ENCODE measurements at places on chromosomes 16 and 17.

DNA sequence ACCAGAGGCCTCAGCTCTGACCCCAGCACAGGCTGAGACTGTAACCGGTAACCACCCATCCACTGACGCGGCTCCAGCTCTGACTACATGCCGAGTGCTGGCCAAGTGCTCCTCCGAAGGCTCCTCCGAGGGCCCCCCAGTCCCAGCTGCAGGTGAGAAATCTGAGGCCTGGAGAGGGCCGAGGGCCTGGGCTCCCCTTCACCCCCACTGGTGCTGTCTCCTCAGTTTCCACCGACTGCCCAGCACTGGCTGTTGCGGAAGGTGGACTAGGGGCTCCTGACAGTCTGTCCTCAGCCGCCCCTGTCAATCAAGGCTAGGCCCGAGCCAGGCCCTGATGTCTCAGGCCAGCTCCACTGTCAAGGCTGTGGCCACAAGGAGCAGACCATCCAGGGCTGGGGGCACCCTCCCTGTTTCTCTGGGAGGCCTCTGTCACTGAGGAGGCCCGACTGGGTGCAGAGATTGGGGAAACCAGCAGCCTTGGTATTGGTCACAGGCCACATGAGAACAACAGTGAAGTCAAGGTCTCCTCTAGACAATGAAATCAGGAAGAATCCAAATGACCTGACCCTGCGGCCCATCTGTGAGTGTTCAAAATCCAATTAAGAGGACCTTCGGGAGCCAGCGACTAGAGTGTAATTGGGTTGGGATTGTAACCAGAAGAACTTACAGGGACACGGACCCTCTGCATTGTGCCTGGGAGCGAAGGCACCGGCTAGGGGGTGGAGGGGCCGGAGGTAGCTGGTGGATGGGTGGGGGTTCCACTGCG is 5.1 kb downstream of the TMEM235 start:
- DNase-seq, result no peak

- no peak for DNase-seq
Measured at GRCh38 chr17:12485361-12485906, 180.3 kb upstream of the MYOCD start.

- DNase-seq, result no peak
Measured at GRCh38 chr16:27486344-27486743, 63.4 kb downstream of the GTF3C1 start.

- DNase-seq, result no peak
Measured at GRCh38 chr17:68297195-68297594, 5.9 kb downstream of the ARSG start.

GRCh38 chr16:23837553-23838308 is 1.9 kb downstream of the PRKCB start:
- DNase-seq, result peak; percentile 32

GRCh38 chr16:87328846-87329245 is 11.7 kb upstream of the C16orf95 start:
- DNase-seq, result no peak

DNA sequence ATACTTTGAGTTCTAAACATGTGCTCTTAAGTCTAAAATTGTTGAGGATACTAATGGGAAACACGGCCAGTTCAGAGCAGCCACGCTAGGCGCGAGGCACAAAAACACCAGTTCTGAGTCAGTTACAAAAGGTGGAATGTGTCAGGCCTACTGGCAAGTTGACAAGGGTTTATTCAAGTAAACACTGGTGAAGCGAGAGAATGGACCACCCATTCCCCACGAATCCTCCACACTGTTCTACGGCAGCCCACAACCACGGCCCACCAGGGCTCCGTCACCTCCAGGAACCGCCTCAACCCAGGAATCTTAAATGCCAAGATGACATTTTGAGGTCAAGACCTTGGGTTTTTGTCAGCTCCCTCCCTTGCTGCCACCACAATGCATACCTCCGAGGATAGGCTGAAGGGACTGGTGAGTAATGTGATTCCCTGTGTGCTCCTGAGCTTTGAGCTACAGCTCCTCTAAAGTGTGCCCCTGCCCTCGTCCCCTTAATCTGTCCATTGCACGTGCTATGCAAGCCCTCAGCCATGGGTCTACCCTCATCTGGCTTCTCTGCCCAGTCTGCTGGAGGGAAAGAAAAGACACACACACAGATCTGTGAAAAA is 28.5 kb upstream of the TRAP1 start:
- DNase-seq, result no peak

GRCh38 chr17:73984941-73985340 is 218.5 kb upstream of the RPL38 start:
- no peak for DNase-seq

- DNase-seq, result no peak
Measured at GRCh38 chr16:16857603-16858283, 478.8 kb downstream of the NPIPA7 start.

GRCh38 chr16:76955629-76956028 is 235.4 kb upstream of the MON1B start:
- no peak for DNase-seq

- no peak for DNase-seq
Measured at GRCh38 chr17:79485419-79485985, 125.3 kb downstream of the RBFOX3 start.

DNA sequence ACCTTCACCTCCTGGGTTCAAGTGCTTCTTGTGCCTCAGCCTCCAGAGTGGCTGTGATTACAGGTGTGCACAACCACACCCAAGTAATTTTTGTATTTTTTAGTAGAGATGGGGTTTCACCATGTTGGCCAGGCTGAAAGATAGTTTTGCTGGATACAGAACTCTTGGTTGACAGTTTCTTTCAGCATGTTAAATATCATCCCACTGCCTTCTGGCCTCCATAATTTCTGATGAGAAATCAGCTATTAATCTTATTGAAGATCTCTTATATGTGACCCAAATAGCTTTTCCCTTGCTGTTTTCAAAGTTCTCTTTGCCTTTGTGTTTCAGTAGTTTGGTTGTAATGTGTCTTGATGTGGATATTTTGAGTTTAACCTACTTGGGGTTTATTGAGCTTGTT is 50.3 kb upstream of the BRD7 start:
- no peak for DNase-seq

- no peak for DNase-seq
Measured at GRCh38 chr17:48052956-48053757, 5.0 kb downstream of the NFE2L1 start.

- DNase-seq, result no peak
Measured at GRCh38 chr16:83345846-83346640, 461.7 kb upstream of the HSBP1 start.

DNA sequence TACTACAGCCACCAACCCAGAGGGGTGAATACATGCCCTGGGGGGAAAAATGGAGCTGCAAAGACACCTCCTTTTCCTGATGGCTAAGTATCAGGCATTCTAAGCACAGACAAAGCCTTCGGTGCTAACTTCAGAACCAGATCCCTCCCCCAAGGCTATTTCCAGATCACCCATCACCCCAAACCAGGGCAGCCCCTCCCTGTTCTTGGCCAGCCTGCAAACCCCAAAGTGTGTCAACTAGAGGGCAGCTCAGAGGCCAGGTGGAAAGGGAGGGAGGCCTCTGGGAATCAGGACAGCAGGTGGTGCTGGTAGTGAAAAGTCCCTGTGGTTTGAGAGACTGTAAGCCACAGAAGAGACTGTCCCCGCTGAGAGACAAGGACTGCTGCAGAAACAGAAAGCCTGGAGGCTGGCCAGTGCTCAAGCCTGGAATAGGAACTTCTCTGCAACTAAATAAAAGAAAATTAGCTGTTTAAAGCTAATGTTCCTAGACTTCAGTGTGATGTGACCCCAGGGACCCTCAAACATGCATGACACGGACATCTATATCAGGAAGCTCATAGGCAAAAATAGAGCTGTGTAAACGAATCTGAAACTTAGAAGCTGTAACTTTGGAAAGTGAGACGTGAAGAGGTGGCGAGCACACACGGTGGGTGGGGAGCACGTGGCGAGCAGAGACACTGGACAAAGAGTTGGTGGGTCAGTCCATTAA is 9.1 kb downstream of the TUBG1 start:
- DNase-seq, result no peak

DNA sequence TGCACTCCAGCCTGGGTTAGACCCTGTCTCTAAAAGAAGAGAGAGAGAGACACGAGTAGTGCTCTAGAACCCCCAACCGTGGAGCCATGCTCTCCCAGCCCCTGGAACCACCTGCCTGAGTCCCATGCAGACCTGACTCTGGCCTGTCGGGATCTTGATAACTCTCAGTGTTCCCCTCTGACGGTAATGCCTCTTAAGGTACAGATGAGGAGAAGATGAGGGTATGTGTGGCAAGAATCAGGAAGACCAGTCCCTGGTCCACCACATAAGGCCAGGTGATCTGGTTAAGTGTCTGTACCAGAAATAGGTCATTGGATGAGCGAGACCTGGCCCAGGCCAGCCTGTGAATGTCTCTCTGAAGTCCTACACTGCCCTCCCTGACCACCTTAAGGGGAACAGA is 18.4 kb downstream of the OSBPL7 start:
- DNase-seq, result no peak

GRCh38 chr17:76492989-76493501 is 8.2 kb downstream of the RHBDF2 start:
- peak; percentile 44 for DNase-seq

DNA sequence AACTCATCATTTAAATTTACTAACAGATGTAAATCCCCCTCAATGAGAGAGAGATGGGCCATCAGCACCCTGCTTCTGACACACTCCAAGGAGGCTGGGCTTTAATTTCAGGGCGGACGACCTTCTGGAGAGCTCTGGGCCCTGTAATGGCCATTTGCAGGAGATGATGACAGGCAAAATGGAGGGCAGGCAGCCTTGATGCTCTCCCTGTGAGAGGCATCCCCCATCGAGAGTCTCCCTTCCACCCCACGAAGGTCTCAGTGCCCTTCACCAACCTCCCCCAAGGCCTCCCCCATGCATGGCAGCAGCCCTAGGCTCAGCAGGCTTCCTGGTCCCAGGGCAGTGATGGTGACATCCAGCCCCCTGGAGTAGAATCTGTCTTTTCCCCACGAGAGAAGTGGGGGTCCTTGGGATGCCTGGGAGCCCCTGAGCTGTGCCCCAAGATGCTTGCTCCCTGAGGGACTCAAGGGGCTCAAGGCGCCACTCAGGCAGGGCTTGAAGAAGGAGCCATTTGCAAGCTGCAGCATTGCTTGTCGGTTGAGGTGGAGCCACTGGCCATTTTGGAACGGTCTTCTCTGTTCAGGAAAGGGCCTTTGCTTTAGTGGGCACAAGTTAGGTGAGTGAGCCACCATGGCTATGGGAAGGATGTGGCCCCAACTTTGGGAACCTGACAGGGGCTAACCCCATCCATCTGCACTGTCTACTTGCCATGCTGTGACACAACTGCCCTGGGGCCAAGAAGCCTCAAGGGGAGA is 82.6 kb downstream of the C16orf78 start:
- DNase-seq, result peak; percentile 3

- no peak for DNase-seq
Measured at GRCh38 chr16:66925322-66925840, at the start of gene RRAD. Gene RRAD, minus strand, starts transcription at chr16:66925535. Its CDS starts 356 bp downstream, at chr16:66925179.

GRCh38 chr17:27378482-27379175 is 77.6 kb upstream of the KSR1 start:
- DNase-seq, result no peak

- no peak for DNase-seq
Measured at GRCh38 chr16:84768808-84769197, 51.0 kb upstream of the CRISPLD2 start.

DNA sequence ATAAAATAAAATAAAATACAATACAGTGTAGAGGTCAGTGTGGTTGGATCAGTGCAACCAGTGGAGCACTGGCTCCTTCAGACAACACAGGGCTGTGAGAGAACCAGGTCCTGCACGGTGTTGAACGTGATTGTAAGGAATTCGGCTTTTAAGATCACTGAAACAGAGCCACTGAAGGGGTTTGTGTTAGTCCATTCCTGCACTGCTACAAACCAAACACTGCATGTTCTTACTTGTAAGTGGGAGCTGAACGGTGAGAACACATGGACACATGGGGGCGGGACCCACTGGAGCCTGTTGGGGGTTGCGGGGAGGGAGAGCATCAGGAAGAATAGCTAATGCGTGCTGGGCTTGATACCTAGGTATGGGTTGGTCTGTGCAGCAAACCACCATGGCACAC is 193.2 kb upstream of the AXIN2 start:
- no peak for DNase-seq

- DNase-seq, result no peak
Measured at GRCh38 chr16:314351-314750, 31.4 kb downstream of the PDIA2 start.

- DNase-seq, result no peak
Measured at GRCh38 chr16:12788758-12789157, 14.9 kb downstream of the CPPED1 start.

- peak; percentile 6 for DNase-seq
Measured at GRCh38 chr17:82050152-82050760, 1.4 kb downstream of the RFNG start.

DNA sequence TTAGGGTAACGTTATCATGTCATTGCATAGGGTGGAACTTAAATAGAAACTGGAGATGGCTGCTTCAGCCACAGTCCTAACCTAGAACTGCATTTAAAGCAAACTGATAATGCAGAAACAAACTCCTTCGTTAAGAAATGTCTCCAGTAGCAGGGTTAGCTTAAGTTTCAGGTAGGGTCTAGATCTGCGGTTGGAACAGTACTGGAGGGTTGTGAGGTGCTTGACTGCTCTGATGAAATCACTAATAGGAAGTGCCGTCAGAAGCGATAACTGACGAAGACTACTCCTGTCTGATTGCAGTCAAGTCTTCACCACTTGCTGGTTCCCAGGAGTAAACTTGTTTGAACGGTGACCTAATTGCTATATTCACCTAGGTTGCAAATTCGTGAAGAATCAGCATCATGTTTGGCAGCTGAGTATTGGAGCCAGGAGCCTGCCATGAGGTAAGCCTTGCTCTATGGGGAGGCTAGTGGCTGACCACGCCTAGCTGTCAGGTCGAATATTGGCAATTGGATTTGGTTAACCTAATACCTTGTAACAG is 24.5 kb downstream of the TRPV2 start:
- DNase-seq, result peak; percentile 30

DNA sequence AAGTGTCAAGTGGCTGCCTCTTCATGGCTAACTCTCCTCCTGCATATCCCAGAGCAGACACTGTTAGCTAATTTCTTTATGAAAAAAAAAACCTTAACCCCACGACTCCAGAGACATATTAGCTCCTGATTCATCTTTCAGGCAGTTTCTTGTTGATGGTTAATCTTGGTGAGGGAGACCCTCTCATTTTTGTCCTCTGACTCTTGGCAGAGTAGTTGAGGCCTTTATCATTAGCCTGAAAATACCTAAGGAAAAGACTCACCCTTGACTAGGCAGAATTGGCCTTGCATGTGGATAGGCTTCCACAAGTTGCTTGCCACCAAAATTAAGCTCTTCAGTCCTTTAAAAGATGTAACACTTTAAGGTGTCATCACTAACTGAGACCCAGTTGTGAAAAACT is 4.0 kb downstream of the CRYBA1 start:
- DNase-seq, result no peak

DNA sequence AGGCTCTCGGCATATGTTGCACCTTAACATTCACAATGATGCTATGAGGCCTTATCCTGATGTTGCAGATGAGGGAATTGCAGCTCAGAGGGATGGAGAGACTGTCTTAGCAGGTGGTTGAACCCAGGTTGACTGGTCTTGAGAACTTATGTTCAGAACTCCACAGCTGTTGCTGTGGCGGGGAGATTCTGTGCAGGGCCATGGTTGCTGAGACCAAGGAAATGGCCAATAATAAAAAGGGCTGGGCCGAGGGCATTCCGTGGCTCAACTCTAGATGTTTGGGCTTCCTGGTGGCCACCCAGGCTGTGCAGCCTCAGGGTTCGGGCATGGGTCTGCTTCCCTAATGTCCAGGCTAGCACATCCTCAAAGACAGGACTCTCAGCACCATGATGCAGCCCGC is 5.9 kb downstream of the KSR1 start:
- no peak for DNase-seq
